ENCODE measurements at places on chromosomes 7 and 10.

- no peak for DNase-seq
Measured at GRCh38 chr7:159198016-159198724, 53.5 kb upstream of the VIPR2 start.

- DNase-seq: peak; percentile 91
Measured at GRCh38 chr7:101108961-101109360, 17.9 kb upstream of the SERPINE1 start.

GRCh38 chr7:67553378-67553777, 556.7 kb downstream of the TYW1 start:
- DNase-seq: no peak

DNA sequence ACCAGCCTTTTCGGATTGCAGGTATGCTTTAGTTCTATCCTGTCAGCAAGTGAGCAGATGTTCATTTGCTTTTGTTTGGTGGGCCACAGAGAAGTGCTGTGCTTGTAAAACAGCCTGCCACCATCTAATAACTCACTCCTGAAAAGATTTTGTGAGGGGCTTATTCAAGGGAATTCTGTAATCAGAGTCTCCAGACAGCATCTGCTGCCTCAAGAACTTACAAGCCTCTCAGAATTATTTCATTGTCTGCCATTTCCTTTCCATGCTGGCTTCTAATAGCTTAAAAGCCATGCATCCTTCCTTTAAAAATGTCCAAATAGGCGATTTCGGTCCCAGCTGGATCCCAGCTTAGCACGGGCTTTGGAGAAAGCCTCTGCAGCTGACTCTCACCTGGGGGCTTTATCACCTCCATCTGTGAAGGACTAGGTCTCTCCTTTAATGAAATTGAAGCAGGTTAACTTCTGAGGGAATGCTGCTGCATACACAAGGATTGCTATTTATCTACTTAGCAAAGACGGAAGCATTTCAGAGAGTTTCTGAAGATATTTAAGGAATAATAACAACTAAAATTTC, 48.0 kb downstream of the MALRD1 start:
- no peak for DNase-seq

GRCh38 chr10:86401588-86402282, 35.1 kb upstream of the GRID1 start:
- DNase-seq: peak; percentile 7

- no peak for DNase-seq
Measured at GRCh38 chr10:59336632-59337031, 25.7 kb downstream of the FAM13C start.

GRCh38 chr10:117699436-117700075, 157.0 kb downstream of the EMX2 start:
- DNase-seq: peak; percentile 7

DNA sequence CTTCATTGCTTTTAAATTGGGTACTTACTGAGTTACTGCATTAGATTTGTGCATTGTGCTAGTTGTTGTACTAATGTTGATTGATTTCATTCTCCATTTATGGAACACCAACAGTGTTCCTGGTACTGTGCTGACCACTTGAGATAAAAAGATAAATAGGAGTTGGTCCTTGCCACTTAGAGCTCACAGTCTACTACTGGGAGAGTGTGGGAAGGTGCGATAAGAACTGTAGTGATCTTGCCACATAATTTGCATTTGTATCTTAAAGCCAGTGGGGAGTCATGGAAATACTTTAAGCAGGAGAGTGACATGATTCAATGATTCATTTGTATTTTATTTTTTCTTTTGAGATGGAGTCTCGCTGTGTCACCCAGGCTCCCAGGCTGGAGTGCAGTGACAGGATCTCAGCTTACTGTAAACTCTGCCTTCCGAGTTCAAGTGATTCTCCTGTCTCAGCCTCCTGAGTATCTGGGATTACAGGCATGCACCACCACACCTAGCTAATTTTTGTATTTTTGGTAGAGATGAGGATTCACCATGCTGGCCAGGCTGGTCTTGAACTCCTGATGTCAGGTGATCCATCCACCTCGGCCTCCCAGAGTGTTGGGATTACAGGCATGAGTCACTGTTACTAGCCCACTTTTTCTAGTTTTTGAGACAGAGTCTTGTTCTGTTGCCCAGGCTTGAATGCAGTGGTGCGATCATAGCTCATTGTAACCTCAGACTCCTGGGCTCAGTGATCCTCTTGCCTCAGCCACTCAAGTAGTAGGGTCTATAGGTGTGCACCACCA, 51.2 kb upstream of the TMEM248 start:
- DNase-seq: no peak

All from PC-3 (cell line).